Esophagus squamous epithelium (tissue), 5 donors: ENCODE measurements at places on chromosomes 12 and 14.

GRCh38 chr12:85642288-85642687 lies 193.9 kb downstream of the RASSF9 start:
- H3K4me1 ChIP-seq = no peaks in the 10 kb centered on the region
- no peaks in the 10 kb centered on the region for H3K27me3 ChIP-seq
- no peaks in the 10 kb centered on the region for H3K36me3 ChIP-seq
- H3K27ac ChIP-seq = no peak overlapping the region
- H3K4me3 ChIP-seq = no peak overlapping the region

DNA sequence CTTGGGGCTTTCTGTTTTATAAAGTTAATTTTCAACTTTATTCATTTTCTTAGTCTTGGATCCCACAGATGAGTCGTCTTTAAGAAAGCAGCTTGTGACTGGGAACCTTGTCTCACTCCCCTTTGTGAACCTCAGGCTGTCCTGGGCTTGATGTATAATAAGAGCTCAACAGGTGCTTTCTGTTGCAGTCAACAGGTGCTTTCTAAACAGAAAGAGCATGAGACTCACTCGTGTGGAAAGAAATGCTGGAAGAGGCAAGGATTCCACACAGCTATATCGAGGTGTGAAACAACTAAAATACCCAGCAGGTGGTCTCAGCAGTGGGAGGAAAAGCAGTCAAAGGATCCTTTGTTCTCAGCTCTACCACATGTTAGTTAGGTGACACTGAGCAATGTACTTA lies 398.9 kb downstream of the EGLN3 start:
- H3K27me3 ChIP-seq = no peaks in the 10 kb centered on the region
- no peaks in the 10 kb centered on the region for H3K4me1 ChIP-seq
- no peak overlapping the region for H3K4me3 ChIP-seq
- H3K27ac ChIP-seq = no peak overlapping the region
- no peaks in the 10 kb centered on the region for H3K36me3 ChIP-seq
- DNase-seq = no peak

DNA sequence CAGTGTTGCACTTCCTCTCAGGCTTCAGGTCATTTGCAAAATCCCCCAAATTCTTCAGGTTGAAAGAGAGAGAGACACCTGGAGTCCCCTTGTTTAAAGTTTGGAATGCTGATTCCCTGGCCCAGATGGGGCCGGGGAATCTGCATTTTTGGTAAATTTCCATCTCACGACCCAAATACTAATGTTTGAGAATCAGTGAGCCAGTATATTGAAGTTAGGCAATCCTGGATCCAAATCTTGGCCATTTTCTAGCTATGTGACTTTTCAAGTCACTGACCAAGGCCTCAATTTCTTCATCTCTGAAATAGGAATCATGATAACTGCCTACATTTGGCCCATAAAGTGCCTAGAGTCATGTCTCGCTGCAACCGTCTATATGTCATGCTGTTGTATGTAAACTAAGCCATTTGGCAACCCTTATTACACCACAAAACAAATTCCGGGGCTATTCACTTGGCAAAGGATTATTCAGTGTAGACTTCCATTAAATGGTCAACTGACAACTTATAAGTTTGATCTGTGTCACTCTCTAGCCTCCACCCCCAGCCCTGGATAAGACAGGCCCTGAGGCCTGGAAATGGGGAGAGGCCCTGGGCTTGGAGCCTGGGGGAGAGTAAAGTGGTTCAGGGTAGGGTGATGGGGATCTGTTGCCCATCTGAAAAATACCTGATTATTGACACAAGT lies 3.7 kb upstream of the ZFP36L1 start:
- DNase-seq = no peak
- peaks cover 24% of the 10 kb centered on the region for H3K4me1 ChIP-seq
- H3K36me3 ChIP-seq = peaks cover 2% of the 10 kb centered on the region
- H3K27me3 ChIP-seq = no peaks in the 10 kb centered on the region

GRCh38 chr14:99576761-99577705 lies 27.0 kb downstream of the CCDC85C start:
- H3K36me3 ChIP-seq = no peaks in the 10 kb centered on the region
- peaks cover 50% of the 10 kb centered on the region for H3K4me1 ChIP-seq
- H3K27me3 ChIP-seq = no peaks in the 10 kb centered on the region
- DNase-seq = no peak

- H3K27ac ChIP-seq = no peak overlapping the region
- no peaks in the 10 kb centered on the region for H3K27me3 ChIP-seq
Observed at GRCh38 chr12:85043829-85044228, 7.7 kb downstream of the LRRIQ1 start.

- H3K27ac ChIP-seq = no peak overlapping the region
- DNase-seq = no peak
- no peaks in the 10 kb centered on the region for H3K4me1 ChIP-seq
- H3K36me3 ChIP-seq = no peaks in the 10 kb centered on the region
Observed at GRCh38 chr12:55289999-55290398, 6.4 kb downstream of the OR6C6 start.

DNA sequence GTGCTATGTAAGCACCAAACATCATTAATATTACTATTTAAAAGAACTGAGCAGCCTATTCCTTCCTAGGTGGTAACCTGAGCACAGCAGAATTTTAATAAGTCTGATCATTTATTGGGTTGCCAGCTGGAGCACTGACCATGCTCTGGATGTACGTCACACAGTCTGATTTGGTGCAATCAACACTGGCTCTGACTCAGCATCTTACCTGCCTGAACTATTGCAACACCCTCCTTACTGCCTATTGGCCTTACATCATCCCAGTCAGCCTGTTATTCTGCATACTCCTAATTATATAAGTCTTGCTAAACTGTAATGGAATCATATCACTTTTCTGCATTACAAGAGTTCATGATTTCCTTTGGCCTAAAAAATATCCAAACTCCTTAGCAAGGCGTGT lies 149.7 kb downstream of the PTPRO start:
- no peak for DNase-seq
- no peaks in the 10 kb centered on the region for H3K36me3 ChIP-seq
- H3K4me3 ChIP-seq = no peak overlapping the region
- no peaks in the 10 kb centered on the region for H3K27me3 ChIP-seq

- H3K36me3 ChIP-seq = no peaks in the 10 kb centered on the region
- no peak for DNase-seq
- H3K4me1 ChIP-seq = peaks cover 14% of the 10 kb centered on the region
- no peak overlapping the region for H3K4me3 ChIP-seq
- H3K27me3 ChIP-seq = no peaks in the 10 kb centered on the region
Observed at GRCh38 chr12:13181375-13182070, 15.0 kb upstream of the EMP1 start.

DNA sequence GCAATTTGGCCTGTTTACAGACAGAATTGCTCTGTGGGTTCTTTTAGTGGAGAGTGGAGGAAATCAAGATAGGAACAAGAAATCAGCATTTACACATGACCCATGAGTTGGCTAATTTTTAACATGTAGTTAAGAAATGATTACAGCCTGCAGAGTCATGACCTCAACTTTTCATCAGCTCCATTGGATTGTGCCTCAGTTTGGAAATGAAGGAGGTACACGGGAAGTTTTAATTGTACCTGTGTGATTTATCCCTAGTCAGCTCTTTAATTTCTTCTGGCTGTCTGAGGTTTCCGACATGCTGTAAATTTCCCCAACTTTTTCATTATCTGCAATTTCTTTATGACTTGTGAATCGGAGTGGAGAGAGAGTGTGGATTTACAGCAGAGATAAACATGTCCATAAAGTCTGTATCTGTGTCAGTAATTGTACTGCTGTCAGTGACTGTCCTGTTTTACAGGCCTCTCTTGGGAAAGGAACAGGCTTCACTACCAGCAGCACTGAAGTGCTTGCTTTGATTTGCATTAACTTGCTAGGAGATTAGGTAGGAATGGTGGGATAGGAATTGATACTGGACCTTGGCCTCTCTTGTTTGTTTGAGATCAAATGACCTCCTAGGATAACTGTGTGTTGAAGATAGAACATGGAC lies 49.2 kb downstream of the LIN52 start:
- no peak for DNase-seq
- H3K36me3 ChIP-seq = no peaks in the 10 kb centered on the region
- H3K27me3 ChIP-seq = no peaks in the 10 kb centered on the region
- H3K4me3 ChIP-seq = no peak overlapping the region
- H3K4me1 ChIP-seq = no peaks in the 10 kb centered on the region

- H3K4me3 ChIP-seq = peak overlapping the region; percentile 58
- H3K36me3 ChIP-seq = no peaks in the 10 kb centered on the region
- peaks cover 9% of the 10 kb centered on the region for H3K4me1 ChIP-seq
- no peaks in the 10 kb centered on the region for H3K27me3 ChIP-seq
- H3K27ac ChIP-seq = no peak overlapping the region
Observed at GRCh38 chr12:70365398-70365647, 767 bp upstream of the KCNMB4 start.

DNA sequence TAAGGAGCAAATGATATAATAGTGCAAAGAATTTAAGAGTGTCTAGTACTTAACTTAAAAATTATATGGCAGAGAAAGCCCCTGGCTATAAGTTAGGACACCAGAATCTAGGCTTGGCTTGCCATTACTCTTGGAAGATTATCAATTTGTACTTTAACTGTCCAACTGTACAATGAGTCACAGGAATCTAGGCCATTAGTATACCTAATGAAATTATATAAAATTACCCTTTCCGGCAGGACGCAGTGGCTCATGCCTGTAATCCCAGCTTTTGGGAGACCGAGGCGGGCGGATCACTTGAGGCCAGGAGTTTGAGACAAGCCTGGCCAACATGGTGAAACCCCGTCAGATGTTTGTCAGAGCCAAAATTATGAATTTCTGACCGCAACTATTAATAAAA lies 691 bp upstream of the OR6S1 start:
- H3K36me3 ChIP-seq = no peaks in the 10 kb centered on the region
- H3K4me1 ChIP-seq = no peaks in the 10 kb centered on the region
- no peak overlapping the region for H3K4me3 ChIP-seq
- no peak for DNase-seq
- H3K27me3 ChIP-seq = peaks cover 3% of the 10 kb centered on the region

DNA sequence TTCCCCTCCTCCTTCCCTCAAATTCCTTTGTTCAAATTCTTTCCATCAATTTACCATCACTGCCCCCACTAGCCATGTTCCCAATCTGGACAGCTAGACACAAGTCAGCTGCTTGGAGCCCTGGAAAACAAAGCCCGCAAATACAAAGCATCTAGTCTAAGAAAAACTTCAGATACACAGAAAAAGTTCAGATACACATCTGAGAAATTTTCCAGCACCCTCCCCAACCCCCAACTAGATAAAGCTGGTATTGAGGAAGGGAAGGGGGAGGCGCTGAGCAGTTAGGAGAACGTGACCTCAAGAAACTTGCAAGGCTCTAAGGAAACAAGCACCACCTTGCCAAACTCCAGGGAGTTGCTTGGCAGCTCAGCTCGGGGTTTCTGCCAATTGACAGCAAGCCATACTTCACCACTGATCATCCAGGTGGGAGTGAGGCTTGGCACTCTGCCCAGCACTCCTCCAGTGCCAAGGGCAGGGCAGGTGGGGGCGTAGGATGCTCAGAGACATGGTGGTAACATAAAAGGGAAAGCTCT lies 5.1 kb upstream of the CNIH1 start:
- no peak for DNase-seq
- H3K27me3 ChIP-seq = no peaks in the 10 kb centered on the region

GRCh38 chr12:100789146-100789545 lies 5.4 kb upstream of the ANO4 start:
- H3K36me3 ChIP-seq = no peaks in the 10 kb centered on the region
- no peaks in the 10 kb centered on the region for H3K4me1 ChIP-seq
- no peak overlapping the region for H3K4me3 ChIP-seq
- H3K27ac ChIP-seq = no peak overlapping the region
- H3K27me3 ChIP-seq = no peaks in the 10 kb centered on the region

- DNase-seq = no peak
- H3K27me3 ChIP-seq = no peaks in the 10 kb centered on the region
- H3K36me3 ChIP-seq = no peaks in the 10 kb centered on the region
- peak overlapping the region; percentile 5 for H3K27ac ChIP-seq
- peaks cover 5% of the 10 kb centered on the region for H3K4me1 ChIP-seq
Observed at GRCh38 chr14:68981539-68981976, 2.5 kb upstream of the ACTN1 start.

GRCh38 chr12:30862486-30862885 lies 64.1 kb upstream of the TSPAN11 start:
- no peaks in the 10 kb centered on the region for H3K4me1 ChIP-seq
- DNase-seq = no peak
- H3K27me3 ChIP-seq = no peaks in the 10 kb centered on the region
- no peak overlapping the region for H3K27ac ChIP-seq

DNA sequence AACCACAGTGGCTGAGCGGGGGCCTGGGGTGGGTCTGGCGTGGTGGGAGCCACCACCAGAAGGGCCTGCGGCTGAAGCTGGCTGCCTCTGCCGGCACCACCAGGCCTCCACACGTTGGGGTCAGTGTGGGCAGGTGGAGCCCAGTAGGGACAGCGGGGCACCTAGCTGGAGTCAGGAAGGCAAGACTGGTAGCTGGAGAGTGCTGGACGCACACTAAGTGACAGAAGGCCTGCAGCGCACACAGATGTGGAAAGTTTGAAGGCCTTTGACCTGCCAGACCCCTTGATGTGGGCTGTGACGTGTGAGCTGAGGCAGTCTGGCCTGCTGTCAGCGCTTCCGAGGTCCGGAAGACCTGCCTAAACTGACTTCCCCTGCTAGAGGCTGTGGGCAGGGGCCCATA lies 26.3 kb downstream of the RIN3 start:
- H3K36me3 ChIP-seq = no peaks in the 10 kb centered on the region
- H3K27ac ChIP-seq = peak overlapping the region; percentile 92
- DNase-seq = no peak
- no peaks in the 10 kb centered on the region for H3K27me3 ChIP-seq

- H3K4me3 ChIP-seq = peak overlapping the region; percentile 90
- no peaks in the 10 kb centered on the region for H3K27me3 ChIP-seq
- peaks cover 75% of the 10 kb centered on the region for H3K4me1 ChIP-seq
- H3K27ac ChIP-seq = peak overlapping the region; percentile 96
- peaks cover 19% of the 10 kb centered on the region for H3K36me3 ChIP-seq
Observed at GRCh38 chr14:104751539-104752422, 1.2 kb upstream of the SIVA1 start.

- H3K27ac ChIP-seq = no peak overlapping the region
- no peak for DNase-seq
- no peaks in the 10 kb centered on the region for H3K4me1 ChIP-seq
- no peak overlapping the region for H3K4me3 ChIP-seq
Observed at GRCh38 chr14:106129274-106129673, 602.9 kb downstream of the TMEM121 start.

DNA sequence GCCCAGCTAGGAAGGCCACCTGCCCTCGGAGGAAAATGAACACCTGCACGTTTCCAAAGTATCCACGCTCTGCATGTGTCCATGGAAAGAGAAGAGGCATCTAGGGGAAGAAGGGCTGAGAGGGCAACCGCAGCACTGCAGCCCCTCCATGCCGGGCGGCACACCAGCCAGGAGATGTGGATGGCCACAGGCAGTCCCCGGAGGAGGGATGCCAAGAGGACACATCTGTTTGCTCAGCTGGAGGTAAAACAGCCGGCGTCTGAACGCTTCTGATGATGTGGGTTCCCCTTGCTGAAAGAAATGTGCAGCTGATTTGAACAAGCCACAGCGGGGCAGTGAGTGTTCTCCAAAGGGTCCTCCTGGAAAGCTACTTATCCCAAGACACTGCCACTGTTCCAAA lies 34.0 kb downstream of the CHGA start:
- no peaks in the 10 kb centered on the region for H3K4me1 ChIP-seq
- H3K36me3 ChIP-seq = peaks cover 3% of the 10 kb centered on the region
- no peak overlapping the region for H3K27ac ChIP-seq
- DNase-seq = no peak
- H3K4me3 ChIP-seq = no peak overlapping the region

GRCh38 chr12:91367234-91367849 lies 184.7 kb upstream of the DCN start:
- H3K27ac ChIP-seq = no peak overlapping the region
- H3K36me3 ChIP-seq = no peaks in the 10 kb centered on the region
- H3K27me3 ChIP-seq = no peaks in the 10 kb centered on the region
- DNase-seq = no peak
